Natural killer cell (primary cell): ENCODE measurements at places on chromosomes 7 and 10. TPM values are rescaled to one million over a fixed set of nuclear protein-coding genes. Genes with fewer than 3 reads are reported as not detected.

- no peak overlapping the region for H3K4me3 ChIP-seq
- H3K4me1 ChIP-seq = no peaks in the 10 kb centered on the region
- H3K27ac ChIP-seq = no peak overlapping the region
- DNase-seq = no peak
- no peaks in the 10 kb centered on the region for H3K27me3 ChIP-seq
Measured at GRCh38 chr10:15651175-15651574, 68.5 kb downstream of the ITGA8 start.

DNA sequence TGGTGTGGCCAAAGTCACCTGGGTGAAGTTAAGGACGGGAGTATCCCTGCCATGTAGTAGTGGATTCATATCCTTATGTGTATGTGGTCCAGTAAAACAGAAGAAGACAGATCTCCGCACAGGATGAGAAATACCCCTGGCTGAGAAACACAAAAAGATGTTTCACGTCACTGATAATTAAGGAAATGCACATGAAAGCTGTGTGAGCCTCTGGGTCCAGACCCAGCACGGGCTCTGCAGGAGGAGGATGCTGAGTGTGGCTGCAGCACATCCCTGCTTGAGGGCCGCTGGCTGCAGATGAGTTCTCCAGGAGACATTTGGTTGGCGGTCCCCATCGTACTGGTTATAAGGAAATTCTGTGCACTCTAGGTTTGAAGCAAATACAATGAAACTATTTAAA lies 8.2 kb upstream of the SUN1 start:
- no peak for DNase-seq
- no peaks in the 10 kb centered on the region for H3K4me1 ChIP-seq
- no peak overlapping the region for H3K4me3 ChIP-seq
- no peaks in the 10 kb centered on the region for H3K36me3 ChIP-seq

GRCh38 chr7:17362439-17363105 lies 64.1 kb downstream of the AHR start:
- no peaks in the 10 kb centered on the region for H3K27me3 ChIP-seq
- H3K27ac ChIP-seq = no peak overlapping the region
- H3K4me3 ChIP-seq = no peak overlapping the region
- H3K4me1 ChIP-seq = no peaks in the 10 kb centered on the region
- H3K36me3 ChIP-seq = no peaks in the 10 kb centered on the region

DNA sequence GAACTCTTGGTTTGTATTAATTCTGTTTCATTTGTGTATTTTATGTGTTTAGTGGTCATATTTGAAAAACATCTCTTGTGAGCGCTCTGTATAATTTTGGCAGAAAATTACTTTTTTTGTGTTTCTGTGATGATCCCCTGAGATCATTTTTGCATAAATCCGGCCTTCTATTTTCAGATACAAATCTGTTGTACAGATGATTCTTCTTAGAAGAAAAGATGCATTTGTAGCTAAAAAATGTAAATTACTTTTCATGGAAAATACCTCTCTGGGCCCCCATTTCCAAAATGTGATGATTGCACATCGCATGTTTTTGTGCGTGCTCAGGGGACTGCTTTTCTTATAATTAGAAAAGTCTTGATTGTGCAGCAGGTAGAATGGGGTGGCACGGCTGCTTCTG lies 395.4 kb downstream of the LRMDA start:
- no peaks in the 10 kb centered on the region for H3K4me1 ChIP-seq
- no peak overlapping the region for H3K27ac ChIP-seq
- DNase-seq = no peak
- H3K36me3 ChIP-seq = no peaks in the 10 kb centered on the region

GRCh38 chr10:81957976-81958375 lies 83.0 kb downstream of the NRG3 start:
- no peak overlapping the region for H3K4me3 ChIP-seq
- H3K27me3 ChIP-seq = no peaks in the 10 kb centered on the region
- no peak for DNase-seq
- H3K27ac ChIP-seq = no peak overlapping the region
- no peaks in the 10 kb centered on the region for H3K36me3 ChIP-seq

DNA sequence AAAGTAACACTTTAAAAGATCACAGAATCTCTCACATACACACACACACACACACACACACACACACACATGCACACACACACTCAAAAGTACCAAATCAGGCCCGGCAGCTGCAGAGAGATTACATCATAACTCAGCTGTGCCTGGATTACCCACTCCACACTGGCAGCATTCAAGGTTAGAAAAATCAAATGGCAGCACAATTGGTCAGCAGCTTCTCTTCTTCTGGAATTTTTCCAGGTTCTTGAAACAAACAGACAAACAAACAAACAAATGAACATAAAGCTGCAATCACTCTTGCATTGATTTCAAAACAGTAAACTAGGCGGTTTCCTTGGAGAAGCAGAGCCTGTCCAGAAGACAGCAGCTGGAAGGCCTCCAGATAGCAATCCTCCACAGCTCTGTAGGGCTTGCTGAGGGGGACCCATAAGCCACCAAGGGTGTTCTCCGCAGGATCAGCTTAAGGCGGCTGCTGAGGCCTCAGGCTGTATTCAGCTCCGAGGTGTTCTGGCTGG lies 24.5 kb upstream of the FAM133B start:
- no peak for DNase-seq
- H3K36me3 ChIP-seq = peaks cover 38% of the 10 kb centered on the region
- H3K27me3 ChIP-seq = no peaks in the 10 kb centered on the region
- no peak overlapping the region for H3K27ac ChIP-seq
- no peaks in the 10 kb centered on the region for H3K4me1 ChIP-seq

- no peak for DNase-seq
- no peak overlapping the region for H3K4me3 ChIP-seq
- no peak overlapping the region for H3K27ac ChIP-seq
- H3K4me1 ChIP-seq = no peaks in the 10 kb centered on the region
Measured at GRCh38 chr7:120400806-120401455, 128.0 kb downstream of the KCND2 start.

DNA sequence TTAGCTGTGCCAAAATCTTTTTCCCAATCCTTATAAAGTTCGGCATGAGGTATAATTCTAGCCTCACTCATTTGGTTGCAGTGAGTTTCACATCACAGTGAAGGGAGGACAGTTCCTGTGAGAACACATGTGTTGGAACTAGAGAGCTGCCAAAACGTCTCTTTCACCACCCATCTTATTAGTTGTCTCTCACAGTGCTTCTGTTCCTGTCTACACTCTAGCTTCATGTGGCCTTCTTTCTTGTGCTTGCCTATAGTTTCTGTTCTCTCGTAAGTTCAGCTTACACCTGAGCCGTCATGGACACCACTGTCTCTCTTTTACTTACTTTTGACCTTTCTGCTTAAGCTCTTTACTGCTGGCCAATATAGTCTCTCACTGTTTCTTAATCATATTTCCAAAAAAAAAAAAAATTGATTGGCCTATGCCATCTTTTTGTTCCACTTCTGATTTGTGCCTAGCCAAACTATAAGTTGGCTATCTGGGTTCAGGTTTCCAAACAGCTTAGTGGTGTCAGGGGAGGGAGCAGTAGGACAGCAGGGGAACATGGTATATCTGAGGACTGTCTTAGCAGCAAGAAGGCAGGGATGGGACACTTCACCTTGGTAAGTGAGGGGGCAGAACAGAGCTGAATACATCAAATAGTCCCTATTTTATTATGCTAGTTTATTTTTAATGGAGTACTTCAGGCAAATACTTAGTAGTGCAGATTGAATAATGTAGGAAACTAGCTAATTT lies 38.0 kb downstream of the ZNRF2 start:
- H3K4me3 ChIP-seq = peak overlapping the region; percentile 30
- peaks cover 11% of the 10 kb centered on the region for H3K4me1 ChIP-seq
- peaks cover 2% of the 10 kb centered on the region for H3K36me3 ChIP-seq
- peak; percentile 70 for DNase-seq
- no peaks in the 10 kb centered on the region for H3K27me3 ChIP-seq
- peak overlapping the region; percentile 87 for H3K27ac ChIP-seq

DNA sequence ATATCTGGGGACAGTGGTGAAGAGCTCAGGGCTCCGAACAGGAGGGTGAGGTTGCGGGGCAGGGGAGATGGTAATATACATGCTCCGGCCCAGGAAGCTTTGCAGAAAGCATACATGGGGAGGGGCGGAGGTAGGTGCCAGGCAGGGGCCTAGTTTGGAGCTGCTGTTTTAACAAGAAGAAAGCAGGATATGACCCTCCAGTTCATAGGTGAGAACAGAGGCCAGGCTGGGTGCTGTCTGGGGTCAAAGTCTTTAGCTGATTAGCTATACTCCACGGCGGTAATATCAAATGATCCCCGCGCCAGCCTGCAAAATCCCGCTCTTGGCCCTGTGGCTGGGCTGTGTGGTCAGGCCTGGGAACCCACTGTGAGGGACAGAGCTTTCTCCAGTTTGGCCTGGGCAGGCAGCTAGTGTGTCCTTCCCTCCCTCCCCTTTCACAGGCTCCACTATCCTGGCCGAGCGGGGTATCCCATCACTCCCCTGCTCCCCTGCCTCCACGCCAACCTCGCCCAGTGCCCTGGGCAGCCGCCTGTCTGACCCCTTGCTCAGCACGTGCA lies 95.6 kb downstream of the NEURL1 start:
- no peaks in the 10 kb centered on the region for H3K27me3 ChIP-seq
- no peak for DNase-seq
- no peaks in the 10 kb centered on the region for H3K4me1 ChIP-seq
- H3K27ac ChIP-seq = no peak overlapping the region

DNA sequence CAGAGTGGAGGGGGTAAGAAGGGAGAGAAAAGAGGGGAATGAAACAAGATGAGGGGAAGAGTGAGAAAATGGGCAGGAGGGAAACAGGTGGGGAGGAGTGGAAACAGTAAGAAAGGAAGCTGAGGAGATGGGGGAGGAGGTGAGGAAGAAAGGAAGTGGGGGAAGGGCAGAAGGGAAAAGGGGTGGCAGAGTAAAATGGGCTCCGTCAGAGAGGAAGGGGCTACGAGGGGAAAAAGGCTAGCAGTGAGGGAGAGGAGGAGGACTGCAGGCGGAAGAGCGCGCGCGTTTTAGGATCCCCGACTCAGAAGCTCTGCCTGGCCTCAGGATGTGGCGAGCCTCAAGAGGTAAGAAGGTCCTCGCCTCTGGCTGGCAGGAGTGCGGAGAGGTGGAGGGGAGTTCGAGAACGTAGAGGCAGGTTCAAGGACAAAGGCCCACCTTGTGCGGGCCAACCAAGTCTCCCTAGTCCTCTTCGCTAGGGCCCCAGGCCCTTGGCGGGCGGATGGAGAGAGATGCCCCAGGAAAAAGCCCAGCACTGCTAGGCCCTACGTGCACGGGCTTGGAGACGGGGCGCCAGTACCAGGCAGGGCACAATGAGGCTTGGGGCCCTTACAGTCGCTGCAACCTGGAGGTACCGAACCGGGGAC lies 5.8 kb upstream of the NKX2-3 start:
- no peaks in the 10 kb centered on the region for H3K36me3 ChIP-seq
- peaks cover 55% of the 10 kb centered on the region for H3K27me3 ChIP-seq
- DNase-seq = no peak

- H3K27ac ChIP-seq = no peak overlapping the region
- H3K4me1 ChIP-seq = no peaks in the 10 kb centered on the region
- no peaks in the 10 kb centered on the region for H3K36me3 ChIP-seq
- DNase-seq = no peak
- no peak overlapping the region for H3K4me3 ChIP-seq
Measured at GRCh38 chr7:28530803-28531175, 118.5 kb downstream of the CREB5 start.

DNA sequence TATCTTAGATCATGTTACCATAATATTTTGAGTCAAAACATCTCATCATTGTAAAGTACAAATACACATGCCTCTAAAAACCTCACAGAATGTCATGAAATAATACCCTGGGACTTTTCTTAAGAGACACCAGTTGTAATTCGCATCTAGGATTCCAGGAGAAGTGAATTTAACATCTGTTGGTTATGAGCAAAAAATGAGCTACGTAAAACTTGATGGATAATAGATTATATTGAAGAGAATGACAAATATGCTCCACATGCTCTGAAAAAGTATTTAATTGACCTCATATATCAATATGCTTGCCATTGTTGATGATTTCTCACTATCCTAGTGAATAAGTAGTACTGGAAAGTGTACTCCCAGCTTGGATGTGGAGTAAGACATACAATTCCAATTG lies 227.0 kb downstream of the BBS9 start:
- no peak for DNase-seq
- H3K27me3 ChIP-seq = no peaks in the 10 kb centered on the region
- H3K4me3 ChIP-seq = no peak overlapping the region
- no peaks in the 10 kb centered on the region for H3K4me1 ChIP-seq
- no peaks in the 10 kb centered on the region for H3K36me3 ChIP-seq

DNA sequence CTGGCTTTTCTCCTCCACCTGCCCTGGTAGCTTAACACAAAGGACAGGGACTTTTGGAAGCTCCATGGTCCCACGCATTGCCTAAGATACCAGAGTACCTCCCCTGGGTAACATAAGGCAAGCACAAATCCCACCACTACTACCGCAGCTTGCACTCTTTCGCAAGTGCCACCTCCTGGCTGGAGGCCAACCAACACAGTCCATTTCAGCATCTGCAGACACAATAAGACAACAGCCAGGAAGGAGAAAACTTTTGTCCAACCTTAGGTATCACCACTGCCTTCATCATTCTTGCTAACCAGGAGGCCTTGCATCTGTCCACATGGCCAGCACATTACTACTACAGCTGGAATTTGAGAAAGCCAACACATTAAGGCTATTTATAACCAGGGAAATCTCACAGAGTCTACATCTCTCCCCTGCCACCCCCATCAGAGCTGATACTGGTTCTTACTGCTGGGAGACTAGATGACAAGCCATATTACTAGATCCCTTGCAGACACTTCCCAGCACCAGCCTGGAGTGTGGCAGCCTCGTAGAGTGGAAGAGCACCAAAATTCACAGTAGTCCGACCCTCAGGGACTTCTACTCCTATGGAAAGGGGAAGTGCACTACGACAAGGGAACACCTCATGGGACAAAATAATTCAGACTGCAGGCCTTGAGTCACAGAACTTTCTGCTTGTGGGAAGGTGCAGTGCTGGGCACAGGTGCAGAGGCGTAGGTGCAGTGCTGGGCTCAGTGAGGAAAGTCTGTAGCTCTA lies 39.8 kb upstream of the CDK13 start:
- DNase-seq = no peak
- H3K4me1 ChIP-seq = peaks cover 3% of the 10 kb centered on the region
- no peak overlapping the region for H3K4me3 ChIP-seq
- H3K27me3 ChIP-seq = no peaks in the 10 kb centered on the region
- no peaks in the 10 kb centered on the region for H3K36me3 ChIP-seq

- no peak within 1 kb of the TSS for H3K4me3 ChIP-seq
- no peaks in the 10 kb centered on the region for H3K4me1 ChIP-seq
- H3K27ac ChIP-seq = no peak within 1 kb of the TSS
- DNase-seq = no peak
Measured at GRCh38 chr7:88759230-88760135, at the start of gene ZNF804B. Gene ZNF804B, plus strand, starts transcription at chr7:88759700. Its CDS starts 277 bp downstream, at chr7:88759977.

GRCh38 chr10:114821915-114822443 lies 399 bp downstream of the FHIP2A start:
- no peaks in the 10 kb centered on the region for H3K36me3 ChIP-seq
- peak overlapping the region; percentile 75 for H3K27ac ChIP-seq
- H3K4me1 ChIP-seq = peaks cover 4% of the 10 kb centered on the region
- H3K4me3 ChIP-seq = peak overlapping the region; percentile 79
- no peaks in the 10 kb centered on the region for H3K27me3 ChIP-seq

GRCh38 chr10:43884501-43885105 lies 235.9 kb upstream of the ZNF32 start:
- H3K27me3 ChIP-seq = peaks cover 3% of the 10 kb centered on the region
- DNase-seq = no peak
- H3K4me1 ChIP-seq = no peaks in the 10 kb centered on the region
- no peaks in the 10 kb centered on the region for H3K36me3 ChIP-seq
- H3K27ac ChIP-seq = no peak overlapping the region
- no peak overlapping the region for H3K4me3 ChIP-seq

Gene PNLIPRP1
- total RNA-seq = not detected

Gene LRRC18
- total RNA-seq = not detected

Gene CNNM1
- total RNA-seq = not detected

Gene MRLN
- total RNA-seq = not detected

Gene TMEM139
- not detected for total RNA-seq
